ENCODE measurements at places on chromosomes 5 and 9.

GRCh38 chr9:127347831-127348776 lies 48.9 kb upstream of the SLC2A8 start:
- peak; percentile 43 for DNase-seq

- DNase-seq, result peak; percentile 9
Observed at GRCh38 chr5:139795074-139796001, at the start of gene PSD2. TSS of gene PSD2 (plus strand) at chr5:139795808. CDS start at chr5:139809441, 13,633 bp downstream.

- no peak for DNase-seq
Observed at GRCh38 chr9:136244122-136244968, 1.3 kb downstream of the QSOX2 start.

DNA sequence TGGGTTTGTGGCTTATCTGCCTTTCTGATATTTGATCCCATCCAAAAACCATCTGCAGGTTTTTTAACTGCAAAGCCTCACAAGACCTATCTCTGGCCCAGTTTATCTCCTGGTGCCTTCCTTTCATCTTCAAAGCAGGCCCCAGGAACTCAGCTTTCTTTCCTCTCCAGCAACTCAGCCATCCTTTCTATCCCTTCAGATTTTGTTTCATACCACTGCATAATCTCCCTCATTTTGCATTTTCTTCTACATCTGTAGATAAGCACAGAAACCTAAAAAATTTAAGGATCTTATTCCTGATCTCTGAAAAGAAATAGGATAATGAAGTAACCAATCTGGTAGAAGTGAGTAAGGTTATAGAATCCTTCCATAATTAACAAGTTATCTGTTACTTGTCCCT lies 19.5 kb upstream of the ERCC6L2 start:
- DNase-seq, result no peak

- DNase-seq, result no peak
Observed at GRCh38 chr9:91043811-91044175, 242.2 kb downstream of the SYK start.

DNA sequence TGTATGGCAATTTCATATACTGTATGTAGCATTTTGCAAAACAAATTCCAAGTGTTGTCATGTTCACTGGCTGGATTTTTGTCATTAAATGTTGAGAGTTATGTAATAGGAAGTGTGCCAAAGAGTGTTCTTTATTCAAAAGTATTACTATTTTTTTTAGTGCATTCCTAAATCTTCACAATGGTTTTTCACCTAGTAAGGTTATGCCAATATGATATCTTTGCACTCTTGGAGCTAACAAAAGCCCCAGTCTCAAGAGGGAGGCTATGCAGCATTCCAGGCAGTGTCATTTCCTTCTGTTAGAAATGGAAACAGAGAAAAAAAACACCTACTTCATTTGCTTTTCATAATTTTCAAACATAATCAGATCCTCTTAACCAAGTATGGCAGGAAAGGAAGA lies 5.1 kb upstream of the SSBP2 start:
- no peak for DNase-seq

DNA sequence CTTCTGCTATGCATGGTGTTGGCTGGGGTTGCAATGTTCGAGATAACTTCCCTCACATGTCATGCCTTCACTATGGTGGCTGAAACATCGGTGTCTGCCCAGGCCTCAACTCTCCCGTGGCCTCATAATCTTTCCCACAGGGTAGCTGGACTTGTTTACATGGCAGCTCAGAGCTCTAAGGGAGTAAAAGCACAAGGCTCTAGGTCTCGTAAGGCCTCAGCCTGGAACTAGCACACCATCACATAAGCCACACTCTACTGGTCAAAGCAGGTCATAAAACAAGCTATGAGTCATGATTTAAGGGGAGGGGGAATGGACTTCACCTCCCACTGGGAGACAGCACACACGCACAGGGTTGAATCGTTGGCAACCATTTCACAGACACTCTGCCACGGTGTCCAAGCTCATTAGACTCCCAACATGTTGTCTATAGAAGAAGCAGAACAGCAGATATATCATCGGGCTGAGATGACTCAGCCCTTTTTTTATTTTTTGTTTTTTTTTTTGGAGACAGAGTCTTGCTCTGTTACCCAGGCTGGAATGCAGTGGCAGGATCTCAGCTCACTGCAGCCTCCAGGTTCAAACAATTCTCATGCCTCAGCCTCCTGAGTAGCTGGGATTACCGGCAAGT lies 66.8 kb upstream of the IL17B start:
- DNase-seq, result peak; percentile 99

DNA sequence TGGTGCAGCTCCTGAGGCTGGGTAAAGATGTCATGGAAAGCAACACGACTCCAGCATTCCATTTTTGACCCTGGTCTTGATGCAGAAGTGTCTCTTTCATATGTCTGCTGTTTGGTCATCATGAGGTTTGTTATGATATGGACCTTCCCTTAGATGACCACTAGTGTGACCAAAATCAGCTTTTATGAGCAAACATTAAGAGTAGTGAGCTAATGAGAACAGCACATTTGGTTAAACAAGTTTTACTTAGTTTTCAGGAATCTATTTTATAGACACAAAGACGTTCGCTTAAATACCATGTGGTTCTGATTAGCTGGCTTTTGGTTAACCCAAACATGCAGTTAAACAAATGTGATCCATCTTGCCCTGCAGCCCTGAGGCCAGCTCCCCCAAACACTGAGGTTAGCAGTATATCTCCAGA lies 56.7 kb upstream of the ACTBL2 start:
- DNase-seq, result peak; percentile 81

DNA sequence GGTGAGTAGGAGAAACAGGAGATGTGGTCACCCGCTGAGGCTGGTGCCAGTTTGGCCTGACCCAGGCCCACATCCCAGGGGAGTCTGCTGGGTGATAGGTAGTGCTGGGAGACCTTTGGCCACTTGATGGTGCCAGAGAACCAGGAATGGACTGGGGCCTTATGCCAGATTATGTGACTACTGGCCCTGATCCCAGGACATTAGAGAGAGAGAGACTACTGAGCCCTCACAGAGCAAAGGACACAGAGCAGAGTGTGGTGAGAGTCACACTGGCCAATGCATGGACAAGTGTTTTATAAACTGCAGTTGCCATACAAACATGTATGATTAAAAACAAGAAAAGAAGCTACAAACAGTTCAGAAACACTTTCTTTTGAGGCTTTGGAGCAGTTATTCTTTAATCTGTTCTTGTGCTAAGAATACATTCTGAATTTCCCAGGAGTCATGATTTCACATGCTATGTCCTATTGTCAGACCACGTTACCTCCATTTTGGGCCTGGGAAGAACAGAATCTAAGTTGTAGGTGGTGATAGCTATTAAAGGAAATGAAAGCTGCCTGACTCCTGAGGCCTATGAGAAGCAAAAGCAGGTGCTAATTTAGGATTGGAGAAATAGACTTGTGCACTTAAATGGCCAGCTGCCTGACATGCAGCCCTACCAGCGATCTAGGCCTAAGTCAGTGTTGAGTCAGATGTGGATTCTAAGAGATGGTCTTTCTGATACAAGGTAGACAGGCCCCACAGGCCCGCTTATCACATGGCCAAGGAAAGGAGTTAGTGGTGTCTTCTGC lies 32.6 kb upstream of the TMOD1 start:
- peak; percentile 52 for DNase-seq

DNA sequence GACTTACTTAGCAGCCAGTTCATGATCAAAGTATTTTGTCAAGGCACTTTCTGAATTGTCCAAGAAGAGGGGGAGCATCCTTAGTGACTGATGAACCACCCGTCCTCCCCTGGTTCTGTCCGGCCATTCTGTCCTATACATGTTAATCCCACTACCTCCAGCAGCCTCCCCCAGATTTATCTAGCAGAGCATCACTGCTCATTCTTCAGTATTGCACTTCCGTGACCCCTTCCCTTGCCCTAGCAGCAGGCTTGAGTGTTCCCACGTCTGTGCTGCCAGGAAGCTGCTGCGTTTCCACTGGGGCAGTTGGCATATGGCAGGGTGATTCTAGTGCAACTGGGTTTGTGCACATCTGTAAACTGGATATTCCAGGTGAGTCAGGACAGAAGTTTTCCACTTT lies 4.5 kb downstream of the GLDC start:
- DNase-seq, result no peak

- peak; percentile 75 for DNase-seq
Observed at GRCh38 chr9:69380811-69381210, 55.8 kb downstream of the ENTREP1 start.

DNA sequence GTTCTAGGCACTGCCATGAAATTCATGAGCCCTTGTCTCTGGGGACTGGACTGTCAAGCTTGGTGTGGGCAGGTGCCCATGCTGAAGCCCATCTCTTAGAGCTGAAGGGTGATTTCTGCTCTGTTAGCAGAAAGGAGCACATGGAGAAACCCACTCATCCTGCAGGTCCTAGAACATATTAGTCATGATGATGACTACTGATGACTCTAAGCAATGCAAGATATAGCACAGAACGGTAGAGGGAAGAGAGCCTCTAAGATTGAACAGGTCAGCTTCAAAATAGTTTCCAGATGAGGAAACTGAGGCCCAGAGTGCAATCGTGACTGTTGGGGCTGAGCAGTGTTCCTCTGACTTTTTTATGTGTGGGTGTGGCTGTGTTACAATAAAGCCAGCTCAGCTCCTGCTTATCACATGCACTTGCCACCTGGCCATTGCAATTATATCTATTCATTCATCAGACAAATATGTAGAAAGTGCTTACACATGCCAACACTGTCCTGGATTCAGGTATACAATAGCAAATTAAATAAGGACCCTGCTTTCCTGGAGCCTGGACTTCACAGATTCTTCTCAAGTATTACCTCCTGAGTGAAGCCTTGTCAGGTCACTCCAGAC lies 140.2 kb upstream of the BRINP1 start:
- no peak for DNase-seq

- DNase-seq, result no peak
Observed at GRCh38 chr5:116964438-116964837, 389.8 kb upstream of the SEMA6A start.

DNA sequence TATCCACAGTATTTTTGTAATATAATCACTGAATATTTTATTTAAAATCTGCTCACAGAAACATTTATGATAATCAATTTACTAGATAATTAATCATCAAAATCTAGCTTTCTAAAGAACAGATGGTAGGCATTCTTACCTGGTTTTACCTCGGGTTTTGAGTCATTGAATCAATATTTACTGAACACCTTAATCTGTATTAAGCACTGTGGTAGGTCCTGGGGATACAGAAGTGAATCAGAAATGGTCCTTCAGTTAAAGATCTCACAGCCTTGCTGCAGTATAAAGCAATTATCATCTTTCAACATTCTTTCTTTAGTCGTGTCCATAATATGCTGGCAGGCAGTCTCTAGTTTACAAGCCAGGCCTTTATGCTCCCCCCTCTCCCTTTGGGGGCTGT lies 2.0 kb upstream of the MEIKIN start:
- DNase-seq, result no peak

GRCh38 chr5:90968319-90968718 lies 409.7 kb downstream of the ADGRV1 start:
- DNase-seq, result peak; percentile 17

GRCh38 chr5:1315709-1316587 lies 21.1 kb upstream of the TERT start:
- no peak for DNase-seq

DNA sequence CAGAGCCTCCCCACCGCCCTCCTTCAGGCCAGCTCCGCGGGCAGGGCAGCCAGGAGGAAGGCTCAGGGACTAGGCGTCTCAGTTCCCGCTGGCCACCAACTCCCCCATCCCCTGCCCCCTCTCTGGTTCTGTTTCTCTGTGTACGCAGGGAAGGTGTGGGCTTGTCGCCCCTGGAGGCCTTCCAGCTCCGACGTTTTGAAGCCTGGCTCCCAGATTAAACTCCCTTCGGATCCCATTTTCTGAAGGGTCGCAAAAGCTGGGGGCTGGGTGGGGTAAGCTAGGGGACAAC lies 346 bp downstream of the ATOX1 start:
- DNase-seq, result no peak

GRCh38 chr9:119963798-119964372 lies 594.6 kb upstream of the BRINP1 start:
- DNase-seq, result peak; percentile 97

DNA sequence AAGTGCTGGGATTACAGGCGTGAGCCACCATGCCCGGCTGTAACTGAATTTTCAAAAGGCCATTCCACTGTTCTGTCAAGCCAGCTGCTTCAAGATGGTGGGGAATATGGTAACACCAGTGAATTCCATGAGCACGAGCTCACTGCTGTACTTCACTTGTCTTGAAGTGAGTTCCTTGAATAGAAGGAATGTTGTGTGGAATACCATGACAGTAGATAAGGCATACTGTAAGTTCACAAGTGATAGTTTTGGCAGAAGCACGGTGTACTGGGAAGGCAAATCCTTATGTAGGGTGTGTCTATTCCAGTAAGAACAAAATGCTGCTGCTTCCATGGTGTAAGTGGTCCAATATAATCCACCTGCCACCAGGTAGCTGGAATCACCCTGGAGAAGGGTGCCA lies 6.6 kb upstream of the PRXL2C start:
- peak; percentile 46 for DNase-seq

DNA sequence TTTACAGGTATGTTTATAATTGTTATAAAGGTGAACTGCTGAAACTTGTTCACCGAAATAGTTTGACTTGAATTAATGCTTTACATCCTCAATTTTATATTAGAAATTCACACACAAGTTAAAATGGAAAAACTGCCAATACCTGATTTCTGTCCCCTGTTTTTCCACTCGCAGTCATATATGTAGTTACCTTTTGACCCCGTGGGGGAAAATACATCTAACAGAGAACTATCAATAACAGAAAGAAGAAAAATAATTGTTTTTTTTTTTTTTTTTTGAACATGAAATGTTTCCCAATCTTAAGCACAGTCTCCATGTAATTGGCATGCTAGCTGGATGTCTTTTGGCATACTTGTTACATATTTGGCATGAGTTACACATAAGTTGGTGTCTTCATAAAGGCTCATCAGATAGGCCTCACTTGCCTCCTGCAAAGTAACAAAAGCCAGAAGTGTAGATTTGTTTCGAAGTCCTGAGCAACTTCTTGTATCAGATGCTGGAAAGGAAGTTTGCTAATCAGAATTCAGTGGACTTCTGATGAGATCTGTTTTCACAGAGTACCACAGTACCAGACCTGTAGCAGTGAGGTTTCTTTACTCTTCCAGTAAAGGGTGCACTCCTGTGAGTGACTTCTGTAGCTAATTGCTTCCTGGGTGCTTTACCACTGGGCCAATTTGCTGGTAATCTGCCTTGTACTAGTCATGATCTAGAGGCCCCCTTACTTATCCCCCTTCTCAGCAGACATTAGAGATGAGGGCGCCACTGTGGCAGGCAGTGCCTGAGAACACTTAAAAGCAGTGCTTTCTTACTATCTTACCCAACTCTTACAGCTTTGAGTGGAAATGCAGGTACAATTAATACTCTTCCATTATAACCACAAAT lies 36.2 kb upstream of the CXXC5 start:
- no peak for DNase-seq

DNA sequence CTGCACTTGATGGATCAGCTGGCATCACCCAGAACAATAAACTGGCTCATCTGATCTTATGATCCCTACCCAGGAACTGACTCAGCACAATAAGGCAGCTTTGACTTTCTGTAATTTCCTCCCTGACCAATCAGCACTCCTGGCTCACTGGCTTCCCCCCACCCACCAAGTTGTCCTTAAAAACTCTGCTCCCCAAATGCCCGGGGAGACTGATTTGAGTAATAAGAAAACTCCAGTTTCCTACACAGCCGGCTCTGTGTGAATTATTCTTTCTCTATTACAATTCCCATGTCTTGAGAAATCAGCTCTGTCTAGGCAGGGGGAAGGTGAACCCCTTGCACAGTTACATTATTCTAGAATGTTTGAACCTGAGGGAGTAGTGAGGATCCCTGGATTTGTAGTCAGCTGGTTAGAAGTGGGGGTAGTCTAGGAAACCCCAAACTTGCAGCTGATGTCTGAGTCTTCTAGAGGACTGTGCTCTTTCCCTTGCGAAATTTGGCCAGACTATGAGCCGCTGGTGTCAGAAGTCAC lies 111.7 kb upstream of the NEK6 start:
- no peak for DNase-seq

GRCh38 chr5:143041972-143042770 lies 272.0 kb downstream of the ARHGAP26 start:
- peak; percentile 43 for DNase-seq
